ENCODE measurements at places on chromosomes 3 and 15. TPM values are rescaled to one million over a fixed set of nuclear protein-coding genes. Genes with fewer than 3 reads are reported as not detected.

TMEM42 gene
- total RNA-seq = 14.4 TPM

SCN11A gene
- 0.14 TPM for total RNA-seq

HYAL3 gene
- 2.8 TPM for total RNA-seq

CYP8B1 gene
- total RNA-seq = not detected

STARD9 gene
- total RNA-seq = 15.4 TPM

FEZF2 gene
- total RNA-seq = not detected

FAM107A gene
- total RNA-seq = 91.5 TPM

DNA sequence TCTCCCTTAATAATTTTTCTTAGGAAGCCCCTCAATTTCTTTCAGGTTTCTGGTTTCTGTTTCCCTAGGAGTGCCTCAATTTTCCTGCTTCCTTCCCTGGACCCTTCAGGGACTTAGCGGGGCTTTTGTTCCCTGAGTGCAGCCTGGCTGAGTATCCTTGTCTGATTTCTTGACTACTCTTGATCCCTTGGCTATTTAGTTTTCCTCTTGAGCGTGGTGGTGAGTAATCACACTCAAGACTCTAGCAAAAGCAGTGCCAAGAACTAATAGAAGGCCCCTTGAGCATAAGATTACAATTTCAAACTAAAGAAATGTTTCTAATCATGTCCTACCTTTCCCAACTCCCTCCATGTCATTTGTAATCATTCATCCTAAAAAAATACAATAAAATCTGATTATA is 94.3 kb upstream of the C3orf80 start:
- no peak for DNase-seq

GRCh38 chr15:37100966-37101215 is 542 bp upstream of the MEIS2 start:
- DNase-seq = no peak

DNA sequence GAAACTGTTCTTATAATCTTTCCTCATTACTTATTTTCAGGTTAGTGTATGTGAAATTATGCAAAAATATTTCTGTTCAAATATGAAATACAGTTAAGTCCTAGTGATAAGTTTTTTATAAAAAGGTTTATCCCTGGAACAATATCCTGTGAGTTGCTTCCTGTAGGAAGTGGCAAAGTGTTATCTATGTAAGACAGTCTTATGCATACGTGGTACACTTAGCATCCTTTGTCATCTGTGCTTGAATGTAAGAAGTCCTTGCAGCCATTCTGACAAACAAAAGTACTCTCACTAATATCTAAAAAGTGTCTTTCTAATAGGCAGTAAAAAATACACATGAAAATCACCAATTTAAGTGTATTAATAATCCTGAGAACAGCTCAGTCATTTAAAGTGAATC is 372.5 kb upstream of the BCHE start:
- no peak for DNase-seq

GRCh38 chr15:64586259-64586870 is 126.0 kb downstream of the ZNF609 start:
- DNase-seq = no peak

- no peak for DNase-seq
Measured at GRCh38 chr3:50530001-50530970, 26.9 kb upstream of the CACNA2D2 start.

- DNase-seq = no peak
Measured at GRCh38 chr3:105729667-105730066, 139.1 kb downstream of the CBLB start.

- DNase-seq = no peak
Measured at GRCh38 chr3:110533089-110533488, 538.5 kb upstream of the NECTIN3 start.

- no peak for DNase-seq
Measured at GRCh38 chr3:30989276-30990030, 95.0 kb upstream of the GADL1 start.

GRCh38 chr3:23923786-23924185 is 6.9 kb downstream of the RPL15 start:
- DNase-seq = no peak

GRCh38 chr15:39191871-39192291 is 389.0 kb upstream of the THBS1 start:
- DNase-seq = no peak

- DNase-seq = no peak
Measured at GRCh38 chr15:95520511-95520910, 810.0 kb upstream of the NR2F2 start.

DNA sequence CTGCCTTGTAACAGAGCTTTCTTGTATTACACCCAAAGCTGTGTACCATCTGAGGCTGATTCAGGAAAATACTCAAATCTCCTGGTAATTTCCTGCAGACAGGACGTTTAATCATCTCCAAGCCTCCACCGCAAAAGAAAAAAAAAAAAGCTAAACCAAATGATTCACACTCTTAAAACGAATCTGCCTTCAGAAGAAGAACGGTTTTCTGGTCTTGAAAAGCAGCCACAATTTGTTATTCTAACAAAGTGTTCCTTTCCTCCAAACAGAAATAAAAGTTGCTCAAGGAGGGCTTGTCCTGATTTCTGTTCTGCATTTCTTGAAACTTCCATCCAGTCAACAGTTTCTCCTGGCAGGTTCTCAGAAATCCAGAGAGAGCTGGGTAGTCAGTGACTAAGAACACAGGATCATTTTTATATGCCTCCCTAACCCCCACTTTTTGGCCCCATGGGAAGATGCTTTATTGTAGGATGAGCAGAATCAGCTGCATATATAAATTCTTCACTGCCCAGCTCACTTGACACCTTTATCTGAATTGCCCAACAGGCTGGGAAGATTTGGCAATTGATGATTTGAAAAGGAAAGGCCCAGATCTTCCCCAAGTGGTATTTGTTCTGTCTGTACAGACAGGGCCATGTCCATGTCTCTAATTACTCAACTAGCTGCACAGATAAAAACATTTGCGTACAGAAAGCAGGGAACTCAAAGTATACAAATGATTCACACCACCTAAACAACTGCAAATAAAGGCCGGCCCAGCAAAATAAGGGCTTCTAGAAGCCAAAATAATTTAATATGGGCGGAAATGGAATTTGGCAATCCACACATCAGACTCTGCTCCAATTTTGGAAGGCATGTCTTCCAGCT is 41.0 kb upstream of the PRICKLE2 start:
- DNase-seq = no peak

- no peak for DNase-seq
Measured at GRCh38 chr15:92904722-92905571, 4.8 kb downstream of the CHD2 start.

GRCh38 chr3:65342084-65342683 is 654.4 kb upstream of the ADAMTS9 start:
- peak; percentile 67 for DNase-seq

- DNase-seq = peak; percentile 64
Measured at GRCh38 chr15:40253167-40253790, 14.4 kb downstream of the PAK6 start.

DNA sequence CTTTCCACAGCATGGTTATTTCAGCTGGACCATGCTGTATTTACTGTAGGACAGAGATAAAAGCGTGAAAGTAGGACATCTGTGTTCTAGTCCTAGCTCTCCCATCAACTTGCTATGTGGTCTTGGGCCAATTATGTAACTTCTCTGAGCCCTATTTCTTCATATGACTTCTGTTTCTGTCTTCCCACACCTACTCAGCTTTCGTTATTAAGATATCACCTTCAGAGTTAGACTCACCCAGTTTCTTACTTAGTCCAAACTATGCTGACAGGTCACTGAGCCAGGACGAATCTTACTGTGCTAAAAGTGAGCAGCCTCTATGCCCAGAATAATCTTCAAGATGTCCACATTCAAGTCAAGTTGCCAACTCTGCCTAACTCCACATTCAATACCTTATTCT is 283.7 kb downstream of the IL5RA start:
- DNase-seq = no peak

GRCh38 chr3:59968513-59969045 is 918.8 kb upstream of the CFAP20DC start:
- no peak for DNase-seq

DNA sequence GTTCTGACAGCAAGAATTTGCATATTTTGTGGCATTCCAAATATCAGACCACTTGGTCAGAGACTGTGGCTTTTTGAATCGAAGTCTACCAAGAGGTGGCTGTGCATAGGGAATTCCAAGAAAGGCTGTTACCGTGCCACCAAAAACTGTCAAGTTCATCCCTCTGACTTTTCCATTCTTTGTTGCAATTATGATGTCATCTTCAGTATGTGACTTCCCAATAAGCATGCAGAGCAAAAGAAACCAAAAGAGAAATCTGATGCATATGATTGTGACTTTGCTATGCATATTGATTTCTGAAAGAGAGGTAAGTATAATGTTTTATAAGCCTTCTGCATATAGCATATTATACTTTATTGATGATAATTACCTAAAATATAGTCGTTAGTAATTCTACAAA is 6.5 kb downstream of the BCHE start:
- DNase-seq = no peak

- DNase-seq = no peak
Measured at GRCh38 chr3:117793622-117794265, 1084.2 kb downstream of the TUSC7 start.

- no peak for DNase-seq
Measured at GRCh38 chr3:171054921-171055320, 28.4 kb upstream of the SLC2A2 start.

- DNase-seq = no peak
Measured at GRCh38 chr15:74222240-74223119, 13.6 kb upstream of the CCDC33 start.

DNA sequence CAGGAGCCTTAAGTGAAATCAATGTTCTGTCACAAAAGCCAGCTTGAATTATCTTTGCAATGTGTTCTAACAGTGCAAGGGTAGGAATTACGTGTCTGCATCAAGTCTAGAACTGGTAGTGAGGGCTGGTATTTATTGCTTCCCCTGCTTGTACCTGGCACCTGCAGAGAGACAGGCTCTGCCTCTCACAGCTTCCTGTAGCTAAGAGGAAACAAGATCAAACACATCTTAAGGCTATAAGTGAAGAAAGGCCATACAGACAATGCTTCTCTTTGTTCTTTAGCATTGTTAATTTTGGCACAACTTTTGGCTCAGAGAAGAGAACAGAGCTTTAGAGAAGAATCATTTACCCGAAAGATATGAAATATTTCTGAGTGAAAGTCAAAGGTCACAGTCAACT is 479.9 kb downstream of the GRM7 start:
- no peak for DNase-seq

DNA sequence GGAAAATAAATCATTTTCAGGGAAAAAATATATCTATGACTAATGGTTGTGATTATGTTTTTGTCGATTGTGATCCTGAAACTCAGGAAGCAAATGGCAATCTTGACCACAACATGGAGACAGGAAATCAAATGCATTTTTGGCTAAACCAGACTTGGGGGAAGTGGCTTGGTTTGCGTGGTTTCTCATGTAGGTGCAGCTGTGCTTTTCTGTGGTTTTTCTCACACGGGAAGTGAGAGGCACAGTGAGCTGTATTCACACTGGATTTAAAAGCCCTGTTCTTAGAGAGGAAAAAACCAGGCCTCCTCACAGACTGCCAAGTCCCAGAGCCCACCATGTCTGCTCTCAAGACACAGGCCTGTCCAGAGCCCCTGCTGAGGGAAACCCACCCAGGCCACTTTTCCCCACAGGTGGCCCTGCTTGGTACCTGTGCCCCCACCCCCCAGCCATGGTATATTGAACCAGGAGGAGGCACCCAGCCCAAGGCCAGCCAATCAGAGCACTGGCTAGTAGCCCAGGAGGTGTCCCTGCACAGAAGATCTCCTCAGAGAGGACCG is 46.1 kb downstream of the BTD start:
- DNase-seq = no peak

DNA sequence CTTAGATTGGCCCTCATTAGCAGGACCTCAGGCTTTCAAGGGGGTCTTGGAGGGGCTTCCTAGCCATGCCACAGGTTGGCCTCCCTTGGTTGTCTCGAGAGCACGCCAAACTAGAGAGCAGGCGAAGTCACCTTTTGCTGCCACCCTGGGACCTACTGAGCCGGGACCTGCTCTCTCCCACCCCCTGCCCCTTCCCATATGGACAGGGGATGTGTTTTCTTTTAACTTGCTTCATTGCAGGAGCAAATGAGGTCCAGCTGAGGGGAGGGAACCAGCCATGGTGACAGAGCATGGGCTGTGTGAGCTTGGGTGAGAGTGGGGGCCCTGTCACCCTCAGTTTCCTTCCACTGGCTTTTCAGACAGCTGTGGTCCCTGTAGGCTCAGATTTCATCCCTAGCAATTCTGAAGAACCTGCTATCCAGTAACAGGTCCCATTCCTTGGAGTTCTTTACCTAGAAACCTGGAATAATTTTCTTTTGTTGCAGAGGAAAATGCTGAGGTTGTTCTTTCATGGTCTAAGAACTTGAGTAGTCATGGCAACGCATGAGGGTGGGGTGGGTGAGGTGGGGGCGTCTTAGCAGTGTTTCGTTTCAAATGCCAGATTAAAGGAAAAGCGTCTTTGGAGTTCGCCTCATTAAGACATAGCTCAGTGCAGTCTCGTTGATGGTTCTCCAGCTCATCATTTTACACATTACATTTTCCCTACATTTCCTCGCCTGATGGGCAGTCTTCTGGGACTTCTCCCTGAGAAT is 20.1 kb upstream of the MAGEF1 start:
- DNase-seq = no peak

- DNase-seq = no peak
Measured at GRCh38 chr15:51139091-51139490, 44.4 kb upstream of the TNFAIP8L3 start.

DNA sequence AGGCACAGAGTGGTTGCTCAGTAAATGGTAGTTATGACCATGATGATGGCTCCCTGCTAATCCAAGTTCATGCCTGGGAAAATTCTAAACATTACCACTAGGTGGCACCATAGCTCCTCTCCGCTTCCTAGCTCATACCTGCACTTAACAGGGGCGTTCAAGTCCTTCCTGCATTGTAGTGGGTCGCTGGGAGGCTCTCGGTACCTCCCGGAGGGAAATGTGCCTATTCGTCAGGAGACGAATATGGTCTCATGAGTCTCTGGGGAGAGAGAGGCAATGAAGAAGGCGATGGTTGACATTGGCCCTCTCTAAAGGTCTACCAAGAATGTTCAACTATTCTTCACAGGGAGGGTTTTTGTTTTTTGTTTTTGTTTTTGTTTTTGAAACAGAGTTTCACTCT is 10.9 kb downstream of the MESP1 start:
- DNase-seq = no peak

- no peak for DNase-seq
Measured at GRCh38 chr3:64806668-64807605, 119.1 kb upstream of the ADAMTS9 start.

DNA sequence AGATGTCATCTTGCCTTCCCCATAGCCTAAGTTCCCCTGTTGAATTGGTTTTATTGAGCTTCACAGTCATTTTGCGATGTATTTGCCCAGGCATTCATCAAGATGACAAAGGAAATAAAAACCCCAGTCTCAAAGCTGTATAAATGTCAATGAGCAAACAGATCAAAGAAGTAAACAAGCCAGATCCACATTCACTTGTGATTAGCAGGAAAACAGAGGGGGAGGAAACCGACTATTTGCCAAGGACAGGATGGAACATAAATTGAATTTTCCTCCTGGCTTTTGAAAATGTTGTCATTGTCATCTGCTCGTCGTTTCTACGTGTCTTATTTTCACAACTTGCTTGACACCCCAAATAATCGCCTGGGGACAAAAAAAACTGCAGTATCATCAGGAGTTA is 83.5 kb downstream of the SV2B start:
- no peak for DNase-seq

GRCh38 chr3:142958707-142959106 is 4.8 kb downstream of the PAQR9 start:
- no peak for DNase-seq

All from upper lobe of right lung (tissue), 1 donor.